T-helper 2 cell (primary cell): ENCODE measurements at places on chromosomes 4 and X.
A peak's percentile ranks its signal among the peaks of the same experiment; 100 is the strongest.

- no peak for DNase-seq
Measured at GRCh38 chrX:132956421-132957210, 1.8 kb downstream of the HS6ST2 start.

DNA sequence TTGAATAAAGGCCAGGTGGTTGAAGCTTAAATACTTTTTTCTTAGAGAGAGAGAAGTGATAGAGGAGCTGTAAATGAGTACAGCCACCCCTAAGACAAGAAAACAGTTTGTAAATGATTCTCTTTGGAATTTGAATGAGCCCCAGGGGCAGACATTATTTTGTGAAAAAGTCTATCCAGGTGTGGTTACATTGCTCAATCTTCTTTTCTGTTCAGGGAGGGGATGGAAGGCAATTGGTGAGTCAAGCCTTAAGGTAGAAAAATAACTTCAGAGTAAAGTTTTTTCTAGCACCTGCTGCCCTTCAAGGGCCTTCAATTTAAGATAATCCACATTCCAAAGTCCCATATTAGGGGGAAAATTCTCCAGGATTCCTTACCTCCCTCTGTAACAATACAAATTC lies 646.7 kb downstream of the PDHA2 start:
- DNase-seq: no peak

- no peak for DNase-seq
Measured at GRCh38 chr4:166134285-166134684, 261.2 kb downstream of the TLL1 start.

- no peak for DNase-seq
Measured at GRCh38 chr4:168565130-168565529, 68.3 kb downstream of the PALLD start.

GRCh38 chrX:151714362-151714761 lies 1.5 kb upstream of the FATE1 start:
- no peak for DNase-seq

DNA sequence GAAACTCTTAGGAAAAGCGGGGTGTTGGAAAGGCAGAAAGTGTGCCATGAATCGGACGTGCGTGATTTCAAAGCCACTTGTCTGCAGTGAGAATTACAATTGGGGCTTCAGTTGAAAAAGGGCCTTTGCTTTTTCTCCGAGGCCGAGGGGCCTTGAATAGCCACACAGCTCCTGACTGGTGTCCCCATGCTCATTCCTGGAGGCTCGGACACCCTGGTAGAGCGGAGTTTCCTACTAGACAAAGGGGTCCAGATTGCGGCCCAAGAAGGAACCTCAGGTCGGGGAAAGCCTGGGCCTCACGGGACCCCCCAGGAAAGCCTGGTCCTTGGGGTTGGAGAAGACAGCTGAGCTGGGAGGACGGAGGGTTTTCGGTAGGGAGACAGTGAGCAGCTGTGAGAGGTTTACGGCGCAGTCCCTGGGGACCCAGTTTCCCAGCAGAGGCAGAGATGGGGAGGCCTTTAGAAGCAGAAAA lies 3.0 kb upstream of the SHOX start:
- no peak for DNase-seq

GRCh38 chr4:40648131-40648530 lies 18.5 kb upstream of the RBM47 start:
- no peak for DNase-seq

GRCh38 chr4:73770917-73771316 lies 30.5 kb downstream of the CXCL8 start:
- DNase-seq: no peak

- no peak for DNase-seq
Measured at GRCh38 chr4:1463927-1464540, 57.8 kb upstream of the NKX1-1 start.

DNA sequence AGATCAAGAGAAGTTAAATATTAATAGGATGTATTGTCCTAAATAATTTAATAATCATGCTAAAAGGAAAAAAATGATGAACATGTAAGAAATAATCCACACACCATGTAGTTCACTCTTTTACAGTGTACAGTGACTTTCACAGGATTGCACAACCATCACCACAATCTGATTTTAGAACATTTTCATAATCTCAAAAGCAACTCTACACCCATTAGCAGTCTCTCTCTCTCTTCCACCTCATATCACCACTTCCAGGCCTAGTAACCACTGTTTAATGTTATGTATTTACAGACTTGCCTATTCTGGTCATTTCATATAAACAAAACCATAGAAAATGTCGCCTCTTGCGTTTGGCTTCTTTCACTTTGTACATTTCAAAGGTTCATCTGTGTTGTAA lies 153.4 kb downstream of the FSTL5 start:
- DNase-seq: no peak

GRCh38 chr4:139834226-139834662 lies 168.6 kb downstream of the MGST2 start:
- no peak for DNase-seq

DNA sequence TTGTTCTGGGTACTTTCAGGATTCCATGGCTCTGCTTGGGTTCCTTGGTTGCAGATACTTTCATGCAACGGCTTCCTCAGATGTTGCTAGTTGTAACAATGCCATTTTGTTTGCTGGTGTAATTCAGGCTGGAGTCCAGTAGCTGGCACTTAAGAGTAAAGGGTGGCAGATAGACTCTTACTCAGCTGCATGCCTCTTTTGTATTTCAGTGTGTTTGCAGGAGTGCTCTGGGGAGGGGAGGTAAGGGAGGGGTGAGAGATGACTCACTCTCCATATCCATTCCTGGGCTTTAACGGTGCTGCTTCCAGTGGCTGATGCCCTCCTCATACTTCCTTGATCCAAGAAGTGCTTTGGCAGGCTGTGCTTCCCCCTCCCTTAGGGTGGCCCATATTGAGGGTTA lies 155.2 kb downstream of the ZNF330 start:
- no peak for DNase-seq

GRCh38 chr4:82721819-82722423 lies 76.7 kb downstream of the SCD5 start:
- no peak for DNase-seq

GRCh38 chr4:31125496-31125895 lies 405.3 kb downstream of the PCDH7 start:
- no peak for DNase-seq

DNA sequence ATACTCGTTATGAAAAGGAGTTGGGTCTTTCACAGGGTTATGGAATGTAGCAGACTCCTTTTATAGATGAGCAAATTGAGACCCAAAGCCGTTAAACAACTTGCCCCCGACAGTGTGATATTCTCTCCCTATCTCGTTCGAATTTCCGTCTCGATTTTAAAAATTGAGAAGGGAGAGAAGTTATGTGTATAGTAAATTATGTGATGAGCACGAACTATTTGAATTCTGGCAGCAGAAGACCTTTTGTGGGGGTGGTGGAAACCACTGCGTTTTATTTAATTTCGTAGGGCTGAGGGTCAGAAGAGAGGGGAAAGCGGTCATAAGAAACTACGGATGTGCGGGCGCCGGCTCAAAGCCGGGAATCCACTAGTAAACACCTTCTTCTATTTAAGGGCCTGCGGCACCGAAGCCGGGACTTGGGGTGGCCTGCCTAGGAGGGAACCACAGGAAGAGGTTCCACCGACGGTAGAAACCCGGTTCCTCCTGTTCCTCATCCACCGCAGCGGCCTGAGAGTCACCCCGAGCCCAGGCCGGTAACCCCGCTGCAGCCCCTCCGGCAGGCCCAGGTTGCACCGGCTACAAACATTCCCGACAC lies 1.5 kb upstream of the DDX3X start:
- DNase-seq: peak; percentile 50

GRCh38 chr4:4480685-4481398 lies 61.0 kb downstream of the STX18 start:
- DNase-seq: no peak

DNA sequence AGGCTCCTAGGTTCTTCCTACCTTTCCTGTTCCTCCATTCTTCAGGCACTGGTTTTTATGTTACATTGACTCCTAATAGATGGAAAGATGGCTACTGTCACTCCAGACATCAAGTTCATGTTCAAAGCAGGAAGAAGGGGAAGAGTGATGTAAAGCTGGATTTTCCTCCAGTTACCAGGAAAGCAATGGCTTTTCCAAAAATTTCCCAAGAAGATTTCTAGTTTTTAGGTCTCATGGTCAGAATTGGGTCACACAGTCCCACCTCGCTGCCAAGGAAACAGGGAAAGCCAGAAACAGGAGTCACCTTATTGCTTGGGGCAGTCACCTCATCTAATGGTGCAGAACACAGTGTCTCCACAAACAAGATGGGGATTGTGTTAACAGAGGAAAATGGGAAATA lies 21.5 kb downstream of the RXFP1 start:
- no peak for DNase-seq

DNA sequence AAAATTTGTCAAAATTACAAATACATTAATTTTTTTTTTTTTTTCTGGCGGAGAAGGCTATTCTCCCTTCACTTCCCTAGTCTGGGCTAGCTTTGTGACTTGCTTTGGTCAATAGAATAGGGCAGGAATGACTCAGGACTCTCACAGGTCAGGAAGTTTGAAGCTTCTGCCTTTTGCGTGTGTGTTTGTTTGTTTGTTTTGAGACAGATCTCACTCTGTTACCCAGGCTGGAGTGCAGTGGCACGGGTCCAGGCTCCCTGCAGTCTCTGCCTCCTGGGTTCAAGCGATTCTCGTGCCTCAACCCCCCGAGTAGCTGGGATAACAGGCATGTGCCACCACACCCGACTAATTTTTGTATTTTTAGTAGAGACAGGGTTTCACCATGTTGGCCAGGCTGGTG lies 55.9 kb upstream of the USP9X start:
- DNase-seq: no peak

GRCh38 chr4:125719987-125720386 lies 405.2 kb downstream of the FAT4 start:
- DNase-seq: no peak

DNA sequence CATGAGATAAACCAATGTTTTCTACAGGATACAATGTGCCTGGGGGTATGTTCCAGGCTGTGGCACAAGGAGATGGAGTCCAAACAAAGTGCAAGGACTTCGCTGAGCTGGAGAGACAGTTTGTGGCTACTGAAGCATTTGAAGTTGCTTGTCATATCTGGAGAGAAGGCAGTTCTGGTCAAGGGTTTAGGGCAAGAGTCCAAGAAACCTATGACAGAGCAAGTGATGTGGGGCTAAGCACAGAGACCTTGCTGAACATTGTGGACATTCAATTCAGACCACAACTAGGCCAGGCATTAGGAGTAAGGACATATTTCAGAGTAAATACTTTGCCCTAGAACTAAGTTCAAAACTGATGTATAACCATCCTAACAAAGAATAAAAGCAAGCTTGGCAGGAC lies 34.8 kb downstream of the MAGED4B start:
- DNase-seq: no peak

DNA sequence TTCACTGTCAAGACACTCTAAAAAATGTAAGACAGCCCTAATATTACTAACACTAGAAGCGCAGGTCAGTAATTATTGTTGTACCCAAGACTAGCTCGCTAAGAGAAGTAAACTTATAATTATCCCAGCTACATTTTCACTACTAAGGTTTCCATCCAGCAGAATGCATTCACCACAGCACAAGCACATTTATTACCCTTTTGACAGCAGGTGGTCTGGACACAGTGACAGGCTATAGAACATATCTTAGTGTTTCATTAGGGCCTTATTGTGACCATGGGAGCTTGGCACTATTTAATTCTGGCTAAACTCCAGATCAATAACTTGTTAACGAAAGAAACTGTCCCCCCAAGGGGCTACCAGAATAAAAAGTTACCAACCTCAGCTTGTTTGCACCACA lies 237.7 kb downstream of the ENOX2 start:
- DNase-seq: no peak

DNA sequence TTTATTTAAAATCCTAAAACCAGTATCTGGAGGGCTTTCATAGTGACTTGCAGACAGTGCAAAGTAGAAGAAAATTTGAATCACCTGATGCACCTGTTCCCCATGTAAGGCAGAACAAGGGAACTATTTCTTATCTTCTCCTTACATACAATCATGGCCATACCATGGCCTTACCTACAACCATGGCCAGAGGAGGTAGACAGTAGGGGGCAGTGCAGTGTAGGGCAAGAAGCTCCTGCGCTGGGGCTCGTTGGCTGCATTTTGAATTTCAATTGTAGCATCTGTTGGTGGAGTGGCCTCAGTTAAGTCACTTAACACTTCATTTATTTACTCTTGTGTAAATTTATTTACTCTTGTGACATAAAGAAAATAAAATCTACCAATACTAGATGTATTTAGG lies 33.0 kb downstream of the GALNTL6 start:
- no peak for DNase-seq

DNA sequence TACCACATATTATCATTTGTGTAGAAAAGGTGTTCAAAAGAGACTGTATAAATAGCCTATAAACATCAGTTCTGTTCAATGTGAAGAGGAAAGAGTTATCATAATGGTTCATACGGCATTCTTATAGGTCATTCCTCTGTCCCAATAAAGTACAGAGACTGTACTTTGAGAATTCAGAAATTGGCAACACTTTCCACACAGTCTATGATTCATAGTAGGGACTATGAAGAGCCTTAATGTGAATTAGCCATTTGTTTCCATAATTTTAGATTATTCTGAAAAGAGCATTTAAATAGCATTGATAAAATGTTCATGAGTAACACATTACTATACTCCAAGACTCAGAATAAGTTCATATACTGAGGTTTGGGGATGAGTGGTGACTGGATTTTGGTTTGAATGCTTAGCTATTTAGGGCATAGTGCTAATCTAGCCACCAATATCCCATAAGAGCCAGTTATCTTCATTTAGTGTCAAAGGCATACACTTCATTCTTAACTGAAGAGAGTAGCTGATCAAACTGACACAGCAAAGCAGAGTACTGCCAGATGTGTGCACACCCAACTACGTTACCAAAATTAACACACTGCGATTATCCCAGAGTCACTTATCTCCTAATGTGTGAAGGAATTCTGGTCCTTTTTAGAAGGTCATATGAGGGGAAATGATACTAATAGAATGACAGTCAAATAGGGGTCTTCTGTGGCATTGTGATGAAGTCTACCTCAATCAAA lies 10.2 kb downstream of the ANK2 start:
- no peak for DNase-seq

- DNase-seq: peak; percentile 88
Measured at GRCh38 chrX:71514367-71515037, 18.4 kb upstream of the OGT start.

- DNase-seq: no peak
Measured at GRCh38 chrX:15983034-15983433, 128.4 kb upstream of the AP1S2 start.

DNA sequence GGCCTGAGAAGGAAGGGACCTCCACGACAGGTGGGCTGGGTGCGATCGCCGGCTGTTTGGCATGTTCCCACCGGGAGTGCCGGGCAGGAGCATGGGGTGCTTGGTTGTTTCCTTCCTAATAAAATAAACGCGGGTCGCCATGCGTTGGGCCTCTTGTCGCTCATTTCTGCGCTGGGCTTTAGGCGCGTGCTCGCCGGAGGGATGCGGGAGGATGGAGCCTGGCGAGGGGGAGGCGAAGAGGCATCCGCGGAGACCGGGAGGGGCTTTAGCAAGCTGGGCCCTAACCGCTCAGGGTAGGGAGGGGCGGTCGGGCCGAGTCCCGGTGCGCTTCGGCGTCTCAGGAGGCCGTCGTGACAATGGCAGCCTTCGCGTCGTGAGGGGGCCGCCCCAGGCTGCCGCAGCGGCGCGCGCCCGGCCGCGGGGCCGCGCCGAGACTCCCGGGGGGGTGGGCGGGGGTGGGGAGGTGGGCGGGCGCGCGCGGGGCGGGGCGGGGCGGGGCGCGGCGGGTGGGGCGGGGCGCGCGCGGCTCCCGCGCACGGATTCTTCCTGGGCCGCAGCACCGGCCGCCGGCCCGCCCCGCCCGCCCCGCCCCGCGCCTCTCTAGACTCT lies 476 bp upstream of the GDI1 start:
- no peak for DNase-seq

- DNase-seq: no peak
Measured at GRCh38 chrX:113833096-113834055, 750.5 kb upstream of the HTR2C start.
